ENCODE measurements at places on chromosomes 1 and 21.

GRCh38 chr1:22491995-22492715 is 40.5 kb downstream of the ZBTB40 start:
- DNase-seq, result no peak

GRCh38 chr1:93734999-93735398 is 53.4 kb upstream of the BCAR3 start:
- no peak for DNase-seq

DNA sequence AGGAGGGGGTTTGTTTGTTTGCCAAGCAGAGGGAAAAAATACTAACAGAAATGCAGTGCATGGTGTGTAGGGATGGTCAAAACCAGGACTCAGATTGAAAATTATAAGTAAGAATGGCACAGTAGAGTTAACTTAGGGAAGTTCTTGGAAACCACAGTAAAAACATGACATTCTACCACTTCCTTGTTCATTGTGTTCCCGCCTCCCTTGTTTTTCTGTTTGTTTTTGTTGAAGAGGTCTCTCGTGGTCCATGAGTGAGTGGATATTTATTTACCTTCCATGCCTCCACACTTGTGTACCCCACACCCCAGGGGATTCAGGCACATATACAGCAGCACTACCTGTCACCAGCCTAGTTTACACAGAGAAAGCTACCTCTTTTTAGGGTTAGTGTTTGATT is 69.6 kb downstream of the OLFML2B start:
- DNase-seq, result no peak

- no peak for DNase-seq
Observed at GRCh38 chr1:163170975-163171676, 31.6 kb downstream of the RGS5 start.

DNA sequence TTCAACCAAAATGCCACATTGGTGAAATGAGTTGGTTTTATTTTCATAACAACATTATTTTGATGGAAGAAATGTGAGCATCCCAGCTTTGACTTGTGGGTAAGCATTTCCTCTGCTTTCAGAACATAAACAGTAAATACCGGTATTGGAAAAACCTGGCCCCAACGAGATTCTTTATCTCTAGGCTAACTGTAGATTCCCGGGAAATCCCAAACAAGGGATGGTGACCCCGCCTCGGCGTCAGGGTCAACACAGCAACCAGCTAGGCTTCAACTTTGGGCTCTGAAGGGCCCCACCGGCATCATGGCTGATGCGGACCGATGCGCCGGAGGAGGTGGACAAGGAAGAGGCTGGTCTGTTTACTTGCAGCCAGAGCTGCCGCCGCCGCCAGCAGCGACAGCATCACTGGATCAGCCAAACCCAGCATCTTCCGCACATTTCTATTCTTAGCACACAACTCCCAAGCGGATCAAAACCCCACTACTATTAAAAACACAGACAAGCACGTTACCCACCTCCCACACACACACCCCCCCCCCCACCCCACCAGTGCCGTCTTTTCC is 1.1 kb downstream of the AKT3 start:
- peak; percentile 31 for DNase-seq

DNA sequence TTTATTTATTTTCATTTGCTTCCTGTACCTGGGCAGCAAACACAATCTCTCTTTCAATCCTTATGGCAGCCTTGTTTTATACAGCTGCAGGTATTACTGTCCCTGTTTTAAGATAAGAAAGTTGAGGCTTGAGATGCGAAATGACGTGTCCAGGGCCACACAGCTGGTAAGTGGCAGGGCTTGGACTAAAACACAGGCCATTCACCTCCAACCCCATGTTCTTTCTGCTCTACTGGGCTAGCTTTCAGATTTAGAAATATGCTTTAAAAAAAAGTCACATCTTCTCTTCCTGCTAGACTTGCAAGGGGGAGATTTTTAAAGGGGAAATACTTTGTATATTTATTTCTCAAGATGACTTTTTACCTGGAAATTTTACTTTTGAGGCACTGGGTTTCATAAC is 62.8 kb downstream of the CNST start:
- DNase-seq, result no peak

DNA sequence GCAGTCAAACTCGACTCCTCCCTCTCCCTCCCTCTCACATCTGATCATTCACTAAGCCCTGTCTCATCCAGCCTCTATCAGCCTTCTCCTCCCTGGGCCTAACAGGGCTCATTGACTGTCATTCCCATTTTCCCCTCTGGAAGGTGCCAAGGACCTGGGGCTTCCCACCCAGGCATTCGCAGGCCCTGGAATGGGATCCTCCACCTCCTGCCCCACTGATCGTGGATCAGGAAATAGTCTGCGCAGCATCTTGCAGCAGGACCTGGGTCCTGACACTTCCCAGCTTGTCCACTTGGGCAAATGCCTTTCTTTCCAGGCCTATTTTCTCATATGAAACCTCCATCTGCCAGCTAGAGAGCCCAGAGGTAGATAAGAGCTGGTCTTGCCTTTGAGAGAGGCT is 71.2 kb upstream of the ZC3H12A start:
- DNase-seq, result no peak

DNA sequence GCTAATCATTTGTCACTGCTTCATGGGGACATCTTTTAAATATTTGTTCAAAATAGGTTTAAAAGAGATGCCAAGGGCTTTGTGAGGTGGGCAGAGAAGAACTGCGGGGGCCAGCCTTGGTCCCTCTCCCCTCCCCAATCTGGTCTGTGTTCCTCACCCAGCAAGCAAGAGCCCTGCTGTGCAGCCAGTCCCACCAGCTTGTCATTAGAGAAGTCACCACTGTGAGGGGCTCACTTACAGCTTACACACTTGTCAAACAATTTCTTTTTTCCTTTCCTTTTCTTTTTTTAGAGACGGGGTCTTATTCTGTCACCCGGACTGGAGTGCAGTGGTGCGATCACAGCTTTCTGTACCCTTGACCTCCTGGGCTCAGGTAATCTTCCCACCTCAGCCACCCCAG is 10.4 kb upstream of the CDK18 start:
- DNase-seq, result no peak

- DNase-seq, result no peak
Observed at GRCh38 chr1:222037720-222038119, 295.8 kb upstream of the DUSP10 start.
